ENCODE measurements at places on chromosomes 11 and 22. TPM values are rescaled to one million over a fixed set of nuclear protein-coding genes. Genes with fewer than 3 reads are reported as not detected.

GRCh38 chr11:57793351-57794115 is 31.9 kb downstream of the CTNND1 start:
- DNase-seq, result no peak

GRCh38 chr11:9905501-9905951 is 241.6 kb downstream of the SWAP70 start:
- DNase-seq, result no peak

GRCh38 chr22:42356533-42356932 is 75.7 kb downstream of the NFAM1 start:
- no peak for DNase-seq

DNA sequence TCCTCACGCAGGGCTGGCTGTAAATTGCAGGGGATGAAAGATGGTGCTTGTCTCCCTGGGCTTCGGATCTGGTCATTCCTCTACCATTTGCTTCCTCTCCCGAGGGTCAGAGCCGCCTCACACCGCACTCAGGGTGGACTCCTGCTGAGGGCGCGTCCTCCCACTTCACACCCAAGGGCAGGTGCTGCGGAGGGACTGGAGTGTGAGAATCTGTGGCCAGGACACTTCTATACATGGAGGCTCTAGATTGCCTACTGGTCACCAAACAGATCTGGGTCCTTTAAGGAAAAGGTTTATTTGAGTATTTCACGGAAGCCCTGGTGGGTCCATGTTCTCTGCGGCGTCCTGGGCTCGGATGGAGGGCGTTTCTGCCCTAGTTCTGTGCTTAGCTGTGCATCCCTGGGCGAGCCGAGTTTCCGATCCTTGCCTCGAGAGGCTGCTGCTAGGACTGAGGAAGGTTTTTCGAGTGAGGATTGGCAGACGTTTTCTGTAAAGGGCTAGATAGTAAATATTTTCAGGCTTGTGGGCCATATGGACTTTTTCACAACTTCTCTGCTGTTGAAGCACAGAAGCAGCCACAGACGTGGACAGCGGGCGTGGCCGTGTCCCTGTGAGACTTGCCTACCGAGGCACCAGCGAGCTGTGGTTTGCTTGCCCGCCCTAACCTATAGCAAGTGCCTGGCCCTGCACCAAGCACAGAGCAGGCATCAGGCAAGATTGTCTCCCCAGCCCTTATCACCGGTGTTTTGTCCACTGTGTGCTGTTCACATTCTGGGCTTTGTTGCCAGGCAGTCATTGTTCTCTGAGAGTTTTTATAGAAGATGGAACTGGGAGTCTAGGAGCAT is 279.0 kb downstream of the TBC1D22A start:
- DNase-seq, result peak; percentile 22

DNA sequence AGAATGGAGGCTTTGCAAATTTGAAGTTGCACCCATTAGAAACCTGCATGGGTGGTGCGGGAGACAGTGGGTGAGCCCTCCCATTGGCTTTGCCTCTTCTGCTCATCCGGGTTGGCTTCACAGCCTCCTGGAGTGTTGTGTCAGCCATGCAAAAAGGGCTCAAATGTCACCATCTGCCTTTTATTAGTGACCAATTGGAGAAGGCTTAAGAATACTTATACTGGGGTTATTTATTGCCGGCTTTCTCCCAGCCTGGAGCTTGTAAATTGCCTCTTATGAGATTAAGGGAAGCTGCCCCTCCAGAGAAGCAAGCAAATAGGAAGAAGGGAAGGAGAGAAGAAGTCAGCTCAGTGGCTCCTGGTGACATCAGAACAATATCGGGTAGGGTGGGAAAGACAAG is 182.6 kb downstream of the ST3GAL4 start:
- no peak for DNase-seq

C22orf31 gene
- total RNA-seq, result not detected

All from Right ventricle myocardium superior (tissue), 1 donor.